CD4-positive, alpha-beta T cell treated with Interleukin-15 for 1 hour (primary cell): ENCODE measurements at places on chromosomes 13 and 19.
A peak's percentile ranks its signal among the peaks of the same experiment; 100 is the strongest.

DNA sequence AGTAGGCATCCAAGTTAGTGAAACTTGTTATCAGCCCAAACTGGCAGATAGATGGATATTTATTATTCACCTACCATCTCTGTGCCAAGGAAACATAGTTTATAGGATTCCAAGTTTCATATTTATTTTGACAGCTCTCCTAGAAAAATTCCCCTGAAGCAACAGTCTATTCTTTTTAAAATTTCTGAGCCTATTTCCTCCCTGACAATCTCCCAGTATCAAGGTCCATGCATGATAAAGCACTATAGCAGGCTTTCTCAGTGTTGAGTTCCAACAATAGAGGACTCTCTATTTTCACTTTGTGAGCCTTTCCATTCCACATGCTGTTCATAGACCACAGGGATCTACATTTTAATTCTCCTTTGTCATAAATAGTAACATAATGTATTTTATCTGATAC, 312.6 kb downstream of the SLITRK6 start:
- DNase-seq = no peak

DNA sequence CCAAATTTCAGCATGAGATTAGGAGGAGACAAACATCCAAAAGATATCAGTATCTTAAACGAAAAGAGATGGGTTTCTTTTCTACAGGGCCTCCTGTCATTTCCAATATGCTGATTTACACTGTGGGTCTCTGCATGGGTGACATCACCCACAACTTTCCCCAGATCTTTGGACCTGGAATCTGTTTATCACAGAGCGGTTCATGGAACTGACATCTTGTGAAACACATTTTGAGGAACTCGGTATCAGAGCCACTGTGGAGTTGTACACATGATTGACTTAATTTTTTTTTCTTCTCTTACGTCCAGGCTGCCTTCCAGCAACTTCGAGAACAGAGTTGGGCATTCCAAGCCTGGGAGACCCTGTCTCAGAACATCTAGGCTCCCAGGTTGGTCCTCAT, 80.2 kb upstream of the SERP2 start:
- DNase-seq = no peak

GRCh38 chr13:51746802-51747201, 57.2 kb downstream of the DHRS12 start:
- DNase-seq = no peak

GRCh38 chr19:10259162-10259905, 7.3 kb downstream of the MRPL4 start:
- peak; percentile 88 for DNase-seq

GRCh38 chr19:49142866-49143335, 12.3 kb downstream of the HRC start:
- DNase-seq = peak; percentile 72

- no peak for DNase-seq
These were observed 3.2 kb upstream of the SPACA6 start for GRCh38 chr19:51689751-51690453.
